Caco-2 (cell line): ENCODE measurements at places on chromosomes 12 and 14. TPM values are rescaled to one million over a fixed set of nuclear protein-coding genes. Genes with fewer than 3 reads are reported as not detected.

- no peak for DNase-seq
Observed at GRCh38 chr12:19675361-19675760, 236.1 kb downstream of the AEBP2 start.

- DNase-seq: no peak
Observed at GRCh38 chr12:50081096-50081808, 3.9 kb upstream of the SMARCD1 start.

DNA sequence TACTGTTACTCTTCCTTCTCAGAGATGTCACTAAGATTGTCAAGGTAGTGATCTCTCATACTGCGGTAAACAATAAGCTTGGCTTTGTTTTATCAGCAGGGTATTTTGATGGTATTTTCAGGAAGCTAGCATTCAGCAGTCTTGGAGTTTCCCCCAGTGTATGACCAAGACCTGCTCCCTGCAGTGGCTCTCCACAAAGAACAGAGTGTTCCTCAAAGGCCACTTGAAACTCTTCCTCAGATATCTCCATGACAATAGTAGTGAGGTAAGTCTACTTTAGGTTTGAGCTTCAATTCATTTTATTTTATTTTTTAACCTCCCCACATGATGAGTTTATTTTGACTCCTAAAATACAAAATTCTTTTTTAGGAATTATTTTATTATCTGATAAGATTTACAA is 74.0 kb upstream of the G2E3 start:
- DNase-seq: no peak

GRCh38 chr14:32099473-32099872 is 22.4 kb downstream of the ARHGAP5 start:
- DNase-seq: no peak

DNA sequence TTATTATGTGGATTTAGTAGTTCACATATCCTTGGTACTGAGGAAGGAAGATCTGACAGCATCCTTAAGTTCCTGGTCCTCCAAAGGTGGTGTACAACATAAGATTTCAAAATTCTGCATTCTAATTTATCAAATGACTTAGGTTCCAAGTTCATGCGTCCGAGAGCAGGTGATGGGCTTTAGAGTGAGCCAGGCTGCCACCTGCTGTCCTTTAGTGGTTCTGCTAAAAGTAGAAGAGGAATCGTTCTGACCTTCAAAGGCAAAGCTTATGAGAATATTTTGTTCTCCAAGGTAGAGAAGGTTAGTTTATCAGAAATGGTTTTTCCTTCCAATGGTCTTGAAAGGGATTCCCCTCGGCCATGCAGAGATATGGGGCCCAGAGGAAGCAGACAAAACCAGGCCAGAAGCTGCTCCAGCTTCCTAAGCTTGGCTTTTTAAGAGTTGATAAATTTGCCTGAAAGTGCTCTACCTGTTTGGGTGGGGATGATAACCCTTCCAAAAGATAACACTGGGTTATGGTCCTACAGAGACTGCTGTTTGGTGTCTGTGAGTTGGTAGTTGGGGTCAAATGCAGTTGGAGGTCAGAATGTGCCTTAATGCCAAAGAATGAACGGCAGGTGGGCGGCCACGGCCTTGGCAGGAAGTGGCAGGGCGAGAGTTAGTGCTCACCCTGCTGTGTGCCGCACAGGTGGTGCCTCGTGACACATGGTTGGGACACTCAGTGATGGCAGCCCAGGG is 29.1 kb upstream of the LRTM2 start:
- DNase-seq: no peak

- no peak for DNase-seq
Observed at GRCh38 chr12:45789025-45789424, 59.5 kb downstream of the ARID2 start.

Gene ADIPOR2
- 119 and 125 TPM in 2 replicates for total RNA-seq
